ENCODE measurements at places on chromosomes 7 and 10.

DNA sequence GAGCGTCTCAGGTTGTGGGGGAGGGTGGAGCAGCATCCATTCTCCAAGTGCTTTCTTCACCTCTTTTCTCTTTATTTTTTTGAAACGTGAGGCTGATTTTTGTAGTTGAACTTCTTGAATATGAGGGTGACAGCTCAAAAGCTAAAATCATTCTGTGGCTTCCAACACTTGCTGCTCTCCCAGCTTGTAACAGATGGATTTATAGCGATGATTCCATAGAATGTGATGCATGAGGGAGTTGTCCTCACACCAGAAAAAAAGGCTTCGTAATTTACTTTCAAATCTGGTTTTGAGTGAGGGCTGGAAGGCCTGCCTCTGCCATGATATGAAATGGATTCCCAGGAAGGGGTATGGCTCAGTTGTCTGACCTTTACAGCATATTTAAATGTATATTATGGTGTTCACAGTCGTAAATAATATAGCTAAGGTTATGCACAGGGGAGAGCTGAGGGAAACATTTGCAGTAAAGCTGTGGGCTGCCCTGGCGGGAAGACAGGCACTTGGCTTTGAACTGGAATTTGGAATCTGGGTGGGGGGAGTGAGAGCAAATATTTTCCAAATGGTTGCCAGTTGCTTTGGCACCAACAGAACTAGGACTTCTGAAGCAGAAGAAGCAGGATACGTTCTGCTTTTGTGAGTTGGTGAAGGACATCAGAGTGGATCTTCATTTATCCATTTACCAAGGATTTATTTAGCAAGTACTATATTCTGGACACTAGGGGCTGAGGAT is 166.7 kb downstream of the SORCS3 start:
- no peak for DNase-seq

DNA sequence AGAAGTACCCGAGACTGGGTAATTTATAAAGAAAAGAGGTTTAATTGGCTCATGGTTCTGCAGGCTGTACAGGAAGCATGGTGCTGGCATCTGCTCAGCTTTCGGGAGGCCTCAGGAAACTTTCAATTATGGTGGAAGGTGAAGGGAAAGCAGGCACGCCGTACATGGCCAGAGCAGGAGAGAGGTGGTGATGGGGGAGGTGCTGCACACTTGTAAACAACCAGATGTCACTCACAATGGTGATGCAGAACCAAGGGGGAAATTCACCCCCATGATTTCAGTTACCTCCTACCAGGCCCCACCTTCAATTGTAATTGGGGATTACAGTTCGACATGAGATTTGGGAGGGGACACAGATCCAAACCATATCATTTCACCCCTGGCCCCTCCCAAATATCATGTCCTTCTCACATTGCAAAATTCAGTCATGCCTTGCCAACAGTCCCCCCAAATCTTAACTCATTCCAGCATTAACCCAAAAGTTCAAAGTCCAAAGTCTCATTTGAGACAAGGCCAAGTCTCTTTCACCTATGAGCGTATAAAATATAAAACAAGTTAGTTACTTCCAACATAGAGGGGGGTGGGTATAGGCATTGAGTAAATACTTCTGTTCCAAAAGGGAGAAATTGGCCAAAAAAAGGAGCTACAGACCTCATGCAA is 50.0 kb downstream of the RSBN1L start:
- DNase-seq = no peak

- no peak for DNase-seq
These were observed 104.7 kb upstream of the IL6 start for GRCh38 chr7:22622116-22622785.

GRCh38 chr7:127907110-127908040 is 123.9 kb downstream of the LRRC4 start:
- DNase-seq = no peak

Measured in stimulated activated CD8-positive, alpha-beta memory T cell treated with anti-CD3 and anti-CD28 coated beads, Interleukin-2, amount 100 ng/mL, for 1 hour (primary cell).